ENCODE measurements at places on chromosomes 2 and 18.

DNA sequence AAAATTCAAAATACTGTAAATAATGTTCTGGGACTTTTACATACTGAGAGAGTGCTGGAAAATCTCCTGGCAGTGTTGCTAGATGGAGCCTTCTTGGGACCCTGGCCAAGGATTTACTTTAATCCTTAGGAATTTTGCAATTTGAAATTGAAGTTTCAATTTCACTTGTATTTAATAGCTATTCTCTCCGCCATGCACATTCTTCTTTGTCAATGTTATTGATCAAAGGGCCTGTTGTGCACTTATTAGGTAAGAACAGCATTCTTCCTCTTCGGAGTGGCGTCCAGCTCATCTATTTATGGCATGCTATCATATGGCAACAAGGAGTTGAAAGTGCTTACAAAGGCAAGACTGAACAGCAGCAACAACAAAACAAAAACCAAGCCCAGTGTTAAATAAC is 40.1 kb upstream of the SOS1 start:
- no peak for DNase-seq

- DNase-seq = no peak
These were observed 113.6 kb upstream of the FAM98A start for GRCh38 chr2:33712674-33713073.

- no peak for DNase-seq
These were observed 2.7 kb downstream of the TNP1 start for GRCh38 chr2:216857131-216857550.

GRCh38 chr2:7609556-7609955 is 692.3 kb downstream of the RNF144A start:
- no peak for DNase-seq

DNA sequence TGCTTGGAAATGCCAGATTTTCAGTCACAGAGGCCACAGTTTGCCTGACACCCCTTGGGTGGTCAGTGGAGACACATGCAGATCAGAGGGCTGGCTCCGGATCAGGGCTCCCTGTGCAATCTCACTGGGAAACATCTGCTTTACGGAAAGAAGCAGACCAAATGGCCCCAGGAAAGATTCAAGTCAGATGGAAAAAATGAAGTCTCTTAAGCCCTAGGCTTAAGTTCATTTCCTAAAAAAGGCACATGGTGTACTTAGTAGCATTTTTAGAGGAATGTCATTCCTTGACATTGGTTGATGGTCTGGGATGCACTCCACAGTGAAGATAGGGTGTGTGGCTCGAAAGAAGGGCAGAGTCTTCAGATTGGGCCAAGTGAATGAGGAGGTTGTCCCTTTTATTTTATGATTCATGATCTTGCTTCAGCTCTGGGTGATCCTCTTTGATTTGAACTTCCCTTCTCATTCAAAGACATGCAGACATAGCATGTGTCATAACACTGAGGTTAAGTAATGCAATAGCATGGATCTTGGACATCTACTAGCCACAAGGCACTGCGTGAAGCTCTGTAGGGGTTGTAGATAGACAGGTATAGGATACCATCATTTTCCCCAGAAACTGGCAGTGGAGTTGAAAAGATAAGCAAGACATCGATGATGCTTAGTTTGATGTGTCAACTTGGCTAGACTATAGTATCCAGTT is 56.5 kb downstream of the KCNE4 start:
- DNase-seq = no peak

DNA sequence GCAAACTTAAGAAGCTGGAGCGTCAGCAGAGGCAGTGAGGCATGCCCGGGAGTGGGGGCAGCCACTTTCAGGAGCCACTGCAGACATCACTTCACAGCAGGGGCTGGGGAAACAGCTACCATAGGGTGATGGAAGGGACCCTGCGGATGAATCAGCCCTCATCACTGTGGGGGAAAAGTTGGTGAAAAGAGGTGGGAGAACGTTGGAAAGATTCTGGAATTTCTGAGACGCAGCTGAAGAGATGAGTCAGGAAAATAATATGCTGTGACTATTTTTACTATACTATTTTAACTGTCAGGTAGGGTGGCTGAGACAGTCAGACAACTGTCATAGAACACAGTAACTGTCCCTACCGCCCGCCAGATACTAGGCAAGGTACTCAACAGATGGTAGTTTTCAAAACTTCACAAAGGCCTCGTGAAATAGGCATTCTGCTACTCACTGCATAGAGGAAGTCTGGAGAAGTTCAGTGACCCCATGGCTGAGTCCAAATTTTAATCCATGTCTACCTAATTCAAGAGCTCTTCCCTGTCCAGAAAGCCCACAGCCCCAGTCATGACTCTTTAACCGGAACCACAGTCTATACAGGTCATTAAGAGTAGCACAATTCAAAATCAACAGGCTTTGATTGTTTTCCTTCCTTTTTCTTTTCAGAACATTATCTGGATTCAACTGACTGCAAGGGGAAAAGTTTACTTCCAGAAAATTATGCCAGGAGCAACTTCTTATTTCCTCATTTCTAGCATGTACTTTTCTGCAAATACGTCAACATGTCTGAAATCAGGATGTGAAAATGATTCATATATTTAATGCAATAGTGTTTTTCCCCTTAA is 39.3 kb upstream of the EPB41L3 start:
- DNase-seq = no peak

DNA sequence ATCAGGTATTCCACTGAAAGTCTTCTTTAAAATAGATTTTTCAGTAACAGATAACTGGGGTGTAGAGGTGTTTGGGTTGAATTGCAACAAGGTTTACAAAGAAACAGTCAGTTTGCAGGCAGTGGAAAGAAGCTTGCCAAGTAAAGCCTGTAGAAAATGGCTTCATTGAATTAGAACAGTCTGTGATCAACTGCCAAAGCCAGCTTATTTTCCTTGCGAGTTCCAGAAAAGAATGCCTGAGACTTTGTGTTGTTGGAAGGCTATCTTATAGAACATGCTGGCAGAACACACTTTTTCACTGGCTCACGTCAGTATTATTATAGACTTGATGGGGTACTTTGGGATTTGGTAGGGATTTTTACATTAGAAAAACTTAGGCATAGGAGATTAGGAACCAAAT is 601.0 kb downstream of the XIRP2 start:
- DNase-seq = no peak

- DNase-seq = no peak
These were observed 26.0 kb downstream of the ACADL start for GRCh38 chr2:210199186-210199765.

- no peak for DNase-seq
These were observed 39.8 kb downstream of the TTR start for GRCh38 chr18:31631526-31631925.

DNA sequence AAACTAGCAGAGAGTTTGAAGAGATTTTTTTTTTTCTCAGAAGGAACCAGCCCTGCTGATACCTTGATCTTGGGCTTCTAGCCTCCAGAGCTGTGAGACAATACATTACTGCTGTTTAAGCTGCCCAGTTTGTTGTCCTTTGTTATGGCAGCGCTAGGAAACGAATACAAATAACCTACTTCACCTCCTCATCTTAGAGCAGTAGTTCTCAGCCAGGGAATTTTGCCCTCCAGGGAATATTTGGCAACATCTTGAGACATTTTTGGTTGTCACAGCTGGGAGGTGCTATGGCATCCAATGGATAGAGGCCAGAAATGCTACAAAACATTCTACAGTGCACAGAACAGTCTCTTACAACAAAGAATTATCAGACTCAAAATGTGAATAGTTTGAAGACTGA is 43.9 kb upstream of the BCL11A start:
- no peak for DNase-seq

DNA sequence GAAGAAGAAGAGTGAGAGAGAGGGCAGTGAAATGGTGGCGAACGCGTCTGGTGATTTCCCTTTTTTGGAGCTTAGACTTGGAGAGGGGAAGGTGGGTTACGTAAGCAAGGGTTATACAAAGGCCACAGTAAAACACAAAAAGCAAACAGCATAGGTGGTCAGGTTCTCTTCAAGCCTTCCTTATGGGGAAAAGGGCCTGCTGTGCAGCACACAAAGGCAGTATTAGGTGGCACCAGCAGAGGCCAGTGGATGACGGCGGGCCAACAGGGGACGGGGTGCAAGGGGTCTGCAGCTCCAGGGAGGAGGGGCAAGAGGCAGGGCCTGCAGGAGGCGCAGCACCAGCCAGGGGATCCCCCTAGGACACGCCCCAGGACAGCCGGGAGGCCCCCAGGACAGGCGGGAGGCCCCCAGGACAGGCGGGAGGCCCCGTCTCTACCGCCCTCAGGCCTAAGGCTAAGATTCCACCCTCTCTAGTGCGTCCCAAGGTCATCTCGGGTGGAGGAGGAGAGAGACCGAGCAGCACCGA is 32.6 kb upstream of the NPC1 start:
- peak; percentile 65 for DNase-seq

GRCh38 chr2:164903951-164904350 is 51.4 kb downstream of the SLC38A11 start:
- no peak for DNase-seq

DNA sequence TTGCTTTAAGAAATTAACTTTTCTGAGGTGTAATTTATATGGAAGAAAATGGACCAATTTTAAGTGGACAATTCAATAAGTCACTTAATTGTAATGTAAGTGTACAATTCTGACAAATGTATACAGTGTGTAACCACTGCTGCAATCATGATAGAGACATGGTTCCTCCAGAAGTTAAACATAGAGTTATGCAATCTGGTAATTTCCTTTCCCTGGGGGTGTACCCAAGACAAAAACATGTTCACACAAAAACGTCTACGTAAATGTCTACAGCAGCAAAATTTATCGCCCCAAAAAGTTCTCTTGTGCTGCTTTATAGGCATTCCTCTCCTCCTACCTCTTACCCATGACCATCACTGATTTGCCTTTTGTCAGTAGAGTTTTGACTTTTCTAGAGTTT is 141.5 kb downstream of the AQP4 start:
- DNase-seq = no peak

- DNase-seq = peak; percentile 79
These were observed 19.4 kb downstream of the TOGARAM2 start for GRCh38 chr2:29000481-29000880.

DNA sequence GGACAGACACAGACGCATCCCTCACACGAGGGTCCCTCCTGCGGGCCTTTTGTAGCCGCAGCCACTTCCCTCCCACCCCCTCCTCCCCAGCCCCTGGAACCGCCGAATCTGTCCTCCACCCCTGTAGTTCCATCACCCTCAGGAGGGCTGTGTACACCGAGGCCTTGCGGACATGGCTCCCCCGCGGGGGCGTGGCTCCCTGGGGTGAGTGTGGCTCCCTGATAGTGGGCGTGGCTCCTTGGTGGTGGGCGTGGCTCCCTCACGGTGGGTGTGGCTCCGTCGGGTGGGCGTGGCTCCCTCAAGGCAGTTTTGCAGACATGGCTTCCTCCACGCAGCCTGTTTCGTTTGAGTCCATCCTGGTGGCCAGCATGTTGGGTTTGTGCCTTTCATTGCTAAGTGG is 420.7 kb upstream of the SALL3 start:
- no peak for DNase-seq

- DNase-seq = no peak
These were observed 28.1 kb downstream of the TMEM163 start for GRCh38 chr2:134690629-134691215.

DNA sequence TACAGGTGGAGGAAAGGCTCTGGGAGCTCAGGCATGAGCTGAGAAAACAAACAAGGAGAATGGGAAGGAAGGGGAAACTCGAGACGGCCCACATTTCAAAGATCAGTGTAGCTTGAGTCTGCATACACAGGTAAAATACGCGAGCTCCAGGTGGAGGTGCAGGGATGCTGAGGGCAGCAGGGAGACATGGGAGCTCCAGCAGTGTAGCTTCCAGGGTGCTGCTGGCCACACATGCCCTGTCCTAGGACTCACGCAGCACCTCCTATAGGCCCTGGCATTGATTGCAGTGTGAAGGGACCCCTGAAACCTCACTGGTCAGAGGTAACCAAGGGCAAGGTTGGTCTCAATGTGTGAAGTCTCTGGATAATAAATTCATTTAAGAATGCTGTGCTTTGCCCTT is 362.8 kb upstream of the HS6ST1 start:
- no peak for DNase-seq

DNA sequence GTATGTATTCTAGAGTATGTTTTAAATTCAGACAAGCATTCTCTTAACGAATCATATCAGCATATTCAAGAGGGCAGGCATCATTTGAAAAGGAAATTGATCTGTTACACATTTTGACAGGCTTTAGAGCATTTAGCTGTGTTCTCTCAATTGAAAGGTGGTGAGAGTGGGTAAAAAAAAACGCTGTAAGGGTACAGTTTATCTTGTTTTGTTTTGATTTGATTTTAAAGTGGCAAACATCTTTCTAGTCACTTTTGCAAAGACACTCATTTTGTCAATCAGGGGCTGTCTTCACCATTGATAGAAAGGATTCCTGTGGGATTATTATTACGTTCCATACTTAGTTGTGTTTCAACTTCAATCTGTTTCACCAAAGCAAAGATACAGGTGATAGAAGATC is 2.2 kb downstream of the CDH19 start:
- no peak for DNase-seq

- DNase-seq = no peak
These were observed 59.7 kb downstream of the NPPC start for GRCh38 chr2:231866450-231866849.

- no peak for DNase-seq
These were observed 445.1 kb upstream of the SPRED2 start for GRCh38 chr2:65877331-65878010.

DNA sequence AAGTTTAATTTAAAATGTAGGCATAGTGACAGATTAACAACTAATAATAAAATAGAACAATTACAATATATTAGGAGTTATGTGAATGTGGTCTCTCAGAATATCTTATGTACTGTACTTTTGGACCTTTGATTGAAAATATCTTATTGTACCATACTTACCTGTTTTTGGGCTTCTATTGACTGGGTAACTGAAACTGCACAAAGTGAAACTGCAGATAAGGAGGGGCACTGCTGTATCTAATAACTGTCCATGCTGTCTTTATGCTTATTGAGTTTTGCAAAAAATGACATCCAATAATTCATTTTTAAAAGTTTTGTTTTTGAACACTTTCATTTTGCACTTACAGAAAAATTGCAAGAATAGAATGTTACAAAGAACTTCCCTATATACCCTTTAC is 19.9 kb downstream of the BIRC6 start:
- DNase-seq = no peak

DNA sequence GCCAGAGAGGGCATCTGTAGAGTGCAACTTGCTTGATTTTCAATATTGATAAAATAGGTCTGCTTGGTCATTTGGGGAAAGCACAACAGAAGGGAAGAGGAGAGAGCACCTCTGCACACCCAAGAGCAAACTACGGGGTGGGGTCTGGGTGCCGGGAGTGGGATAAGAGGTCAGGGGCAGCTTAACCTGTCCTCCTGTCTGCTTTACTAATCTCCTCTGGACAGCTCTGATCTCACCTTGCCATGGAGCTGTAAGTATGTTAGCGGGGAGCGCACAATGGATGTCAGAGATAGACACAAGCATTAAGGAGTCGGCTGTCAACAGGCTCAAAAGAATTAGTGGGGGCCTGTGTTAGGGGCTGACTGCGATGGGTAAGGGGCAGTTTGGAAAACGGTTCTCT is 328.7 kb downstream of the CYRIA start:
- no peak for DNase-seq

DNA sequence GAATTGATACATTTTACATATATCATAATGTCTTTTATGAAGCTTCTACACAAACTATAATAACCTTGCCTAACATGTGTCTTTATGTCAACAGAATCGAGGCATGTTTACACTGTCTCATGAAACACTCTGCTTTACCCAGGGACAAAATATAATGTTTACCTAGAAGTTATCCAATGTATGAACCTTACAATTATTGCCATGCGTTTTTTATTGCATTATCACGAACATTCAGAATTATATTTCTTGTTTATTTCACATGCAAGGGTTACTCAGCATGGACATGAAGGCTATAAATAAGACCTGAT is 19.8 kb downstream of the LONRF2 start:
- DNase-seq = no peak
